ENCODE measurements at places on chromosomes 3 and 15. TPM values are rescaled to one million over a fixed set of nuclear protein-coding genes. Genes with fewer than 3 reads are reported as not detected.

The TNFAIP8L3 gene
- total RNA-seq, result 6.8 TPM

The ANKRD63 gene
- not detected for total RNA-seq

The PLA2G4B gene
- total RNA-seq, result 5.2 TPM

The LPP gene
- total RNA-seq, result 592 TPM

GRCh38 chr3:55910543-55910942 is 423.4 kb upstream of the WNT5A start:
- DNase-seq, result no peak

DNA sequence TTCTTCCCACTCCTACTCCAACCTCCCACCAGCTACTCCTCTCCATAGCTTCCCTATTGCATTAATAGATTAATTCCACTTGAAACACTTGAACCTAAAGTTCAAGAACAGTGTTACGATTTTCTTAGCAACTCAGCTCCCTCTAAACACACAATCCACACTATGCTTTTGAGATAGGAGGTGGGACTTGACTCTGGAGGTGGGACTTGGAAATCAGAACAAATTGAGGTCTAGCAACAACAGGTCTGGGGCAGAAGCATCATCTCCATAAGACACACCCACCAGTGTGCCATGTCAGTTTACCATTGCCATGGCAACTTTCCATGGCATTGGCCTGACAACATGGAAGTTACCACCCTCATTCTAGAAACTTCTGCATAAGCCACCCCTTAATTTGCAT is 336.5 kb upstream of the ALCAM start:
- DNase-seq, result no peak

DNA sequence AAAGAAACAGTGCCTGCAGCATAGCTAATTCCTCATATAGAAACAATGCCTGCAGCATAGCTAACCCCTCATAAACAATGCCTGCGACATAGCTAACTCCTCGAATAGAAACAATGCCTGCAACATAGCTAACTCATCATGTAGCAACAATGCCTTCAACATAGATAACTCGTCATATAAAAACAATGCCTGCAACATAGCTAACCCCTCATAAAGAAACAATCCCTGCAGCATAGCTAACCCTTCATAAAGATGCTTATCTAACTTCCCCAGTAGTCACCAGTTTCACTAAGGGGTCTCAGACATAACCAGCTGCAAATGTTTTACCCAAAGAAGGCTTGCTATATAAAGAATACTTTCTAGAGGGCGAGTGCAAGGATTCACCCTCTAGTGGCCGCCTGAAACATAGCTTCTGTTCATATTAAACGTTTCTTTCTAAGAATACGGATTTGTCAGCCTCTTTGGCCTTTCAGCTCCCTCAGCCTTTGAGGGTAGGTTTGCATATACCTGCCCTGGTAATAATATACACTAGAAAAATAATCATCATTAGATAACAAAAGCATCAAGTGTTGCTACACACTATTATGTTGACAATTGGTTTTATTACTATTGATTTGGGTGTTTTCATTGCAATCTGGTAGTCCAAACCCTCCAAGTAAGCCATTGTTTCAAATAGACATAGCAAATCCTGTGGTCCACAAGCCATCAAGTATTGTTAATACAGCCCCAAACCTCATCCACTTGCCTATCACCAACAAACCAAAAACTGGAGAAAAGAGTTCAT is 44.4 kb upstream of the FAN1 start:
- no peak for DNase-seq

- DNase-seq, result peak; percentile 27
Measured at GRCh38 chr15:74179101-74179841, 5.8 kb downstream of the ISLR start.

DNA sequence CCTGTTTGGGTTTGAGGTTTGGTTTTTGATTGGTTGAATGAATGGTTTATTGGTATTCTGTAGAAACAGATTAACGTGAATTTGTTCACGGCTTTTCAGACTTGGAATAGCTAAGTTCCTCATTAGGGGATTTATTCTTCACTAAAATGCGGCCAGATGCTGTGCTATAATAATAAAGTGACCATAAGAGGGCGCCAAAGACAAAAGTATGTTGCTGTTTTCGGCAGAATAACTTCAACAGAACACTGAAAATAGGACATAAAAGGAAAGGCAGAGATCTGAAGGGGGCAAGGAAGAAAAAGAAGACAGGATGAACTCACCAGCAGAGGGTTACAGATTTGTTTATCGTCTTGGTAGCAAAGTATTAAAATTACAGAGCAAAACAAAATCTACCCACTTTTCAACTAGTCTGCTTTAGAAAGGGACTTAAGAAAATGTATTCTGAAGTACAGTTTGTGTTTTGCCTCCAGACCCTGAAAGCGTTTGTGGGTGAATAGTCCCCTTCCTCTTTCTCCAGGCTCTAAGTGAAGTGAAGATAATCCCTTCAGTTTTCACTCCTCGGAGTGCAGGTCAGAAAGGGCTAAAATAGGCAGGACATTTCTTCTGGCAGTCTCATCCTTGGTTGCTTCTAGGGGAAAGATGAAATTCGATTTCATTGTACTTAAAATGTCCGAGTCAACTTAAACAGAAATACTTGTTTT is 147.6 kb downstream of the IL20RB start:
- DNase-seq, result no peak

GRCh38 chr15:74826364-74826819 is at the start of gene CPLX3:
Gene CPLX3 (plus strand): TSS chr15:74826627. CDS start chr15:74826704, 77 bp downstream.
- peak; percentile 50 for DNase-seq
